ENCODE measurements at places on chromosomes 12 and 14.

- no peak for DNase-seq
Observed at GRCh38 chr12:127398016-127398710, 868.8 kb upstream of the TMEM132C start.

DNA sequence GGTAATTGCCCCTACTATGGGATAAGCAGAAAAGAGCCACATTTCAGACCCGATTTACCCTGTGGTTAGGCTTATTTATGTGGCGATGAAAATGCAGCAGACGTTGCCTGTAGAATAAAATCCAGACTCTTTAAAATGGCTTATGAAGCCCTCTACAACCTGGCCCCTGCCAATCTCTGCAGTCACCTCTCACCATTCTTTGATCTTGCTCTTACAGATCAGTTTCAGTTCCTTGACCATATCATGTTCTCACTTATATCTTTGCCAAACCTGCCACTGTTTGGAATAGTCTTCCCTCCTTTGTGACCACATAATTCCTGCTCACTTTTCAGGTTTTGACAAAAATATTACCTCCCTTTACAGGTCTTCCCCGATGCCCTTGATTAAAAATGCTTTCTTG, 264.3 kb upstream of the GARIN6 start:
- no peak for DNase-seq

- DNase-seq = no peak
Observed at GRCh38 chr12:128418944-128419343, 152.0 kb downstream of the TMEM132C start.

DNA sequence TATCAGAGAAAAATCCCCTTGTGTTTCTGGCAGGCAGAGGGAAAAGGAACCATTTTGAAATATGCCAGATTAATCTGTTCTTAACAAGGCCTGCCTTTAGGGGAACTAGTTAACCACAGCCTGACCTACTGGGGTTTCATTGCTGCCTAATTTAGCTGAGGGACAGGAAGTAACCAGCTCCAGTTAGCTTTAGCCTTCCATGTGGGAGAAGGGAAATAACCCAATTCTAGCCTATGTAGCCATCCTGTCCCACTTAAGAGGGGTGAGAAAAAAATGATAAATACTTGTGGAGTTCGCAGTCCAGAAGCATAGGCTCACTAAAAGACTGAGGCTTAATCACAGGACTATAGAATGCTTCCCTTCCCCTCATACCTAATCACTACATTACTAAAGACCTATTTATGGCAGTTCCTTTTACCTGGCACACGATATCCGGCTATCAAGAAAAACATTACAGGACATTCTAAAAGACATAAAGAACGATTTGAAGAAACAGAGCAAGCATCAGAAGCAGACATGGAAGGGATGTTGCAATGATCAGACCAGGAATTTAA, 22.8 kb downstream of the COX8C start:
- DNase-seq = no peak

- DNase-seq = no peak
Observed at GRCh38 chr12:57101892-57102695, 9.1 kb downstream of the STAT6 start.

- no peak for DNase-seq
Observed at GRCh38 chr12:79674629-79675028, 16.1 kb downstream of the PAWR start.

GRCh38 chr14:68658943-68659931, 133.6 kb downstream of the ZFP36L1 start:
- DNase-seq = no peak

Measured in NCI-H1105 (cell line).